Stromal cell of bone marrow (primary cell): ENCODE measurements at places on chromosomes 4 and X.
A peak's percentile ranks its signal among the peaks of the same experiment; 100 is the strongest.

DNA sequence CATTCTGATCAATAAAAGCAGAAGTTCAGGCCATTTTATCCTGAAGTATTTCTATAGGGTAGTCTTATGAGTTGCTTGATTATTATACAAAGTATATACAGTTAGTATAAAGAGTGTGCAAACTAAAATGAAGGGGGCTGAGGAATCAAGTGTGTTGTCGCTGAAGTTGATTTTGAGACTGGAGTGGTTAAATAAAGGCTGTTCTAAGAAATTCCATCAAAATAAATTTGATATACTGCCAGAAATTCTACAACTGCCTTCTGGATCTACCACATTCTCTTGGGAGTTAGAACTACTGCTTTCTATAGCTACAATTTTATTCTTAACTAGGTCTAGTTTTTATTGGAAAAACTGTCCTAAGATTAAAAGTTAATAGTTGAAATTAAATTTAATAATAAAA, 12.4 kb downstream of the EDNRA start:
- no peak for DNase-seq

DNA sequence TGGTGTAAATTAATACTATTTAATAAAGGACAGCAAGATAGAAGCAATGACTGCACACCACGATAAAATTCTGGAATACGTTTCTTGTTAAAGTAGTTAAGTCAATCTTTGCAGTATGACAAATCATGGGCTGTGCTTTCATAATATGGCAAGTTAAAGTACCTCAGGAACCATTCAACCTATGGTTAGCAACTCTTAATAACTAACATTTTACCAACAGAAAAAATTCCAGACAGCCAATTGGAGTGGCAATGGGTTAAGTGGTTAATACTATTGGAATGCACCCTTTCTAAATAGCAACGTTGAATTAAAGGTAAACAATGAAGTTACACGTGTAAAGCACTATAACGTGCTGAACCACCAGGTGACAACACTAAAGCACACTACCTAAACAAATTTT, 72.4 kb upstream of the ZCCHC13 start:
- no peak for DNase-seq

GRCh38 chr4:148108766-148109165, 333.4 kb downstream of the NR3C2 start:
- DNase-seq = no peak

DNA sequence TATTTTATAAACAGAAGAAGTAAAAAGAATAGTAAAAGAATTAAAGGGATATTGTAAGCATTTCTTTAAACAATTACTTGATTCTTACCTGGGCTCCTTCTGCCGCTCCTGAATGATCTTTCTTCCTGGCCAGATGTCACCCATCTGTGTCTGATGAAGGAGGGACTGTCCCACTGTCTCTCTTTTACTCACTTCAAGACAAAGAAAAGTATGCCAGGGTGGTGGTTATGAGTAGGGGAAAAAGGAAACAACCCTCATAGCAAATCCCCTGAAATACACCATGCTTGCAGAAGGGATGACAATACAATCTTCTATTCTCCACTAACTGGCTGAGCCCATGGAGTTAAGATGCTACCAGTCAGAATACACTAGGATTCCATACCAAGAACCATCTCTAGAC, 31.1 kb downstream of the SYTL4 start:
- no peak for DNase-seq

DNA sequence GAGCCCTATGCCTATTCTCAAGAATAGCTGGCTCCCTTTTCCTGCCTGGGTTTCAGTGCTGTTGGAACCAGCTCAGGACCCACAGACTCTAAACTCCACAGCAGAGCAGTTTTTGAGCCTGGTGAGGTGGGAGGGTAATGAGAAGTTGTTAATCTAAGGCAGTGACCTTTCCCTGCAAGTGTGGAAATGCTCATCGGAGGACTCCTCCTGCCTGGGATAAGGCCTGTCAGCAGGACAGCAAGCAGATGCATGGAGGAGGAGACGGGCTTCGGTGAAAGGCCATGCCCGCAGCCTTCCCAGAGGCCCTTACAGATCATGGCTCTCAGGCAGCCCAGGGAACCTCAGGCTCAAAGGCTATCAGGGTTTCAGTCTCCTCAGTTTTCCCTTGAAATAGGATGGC, 70.0 kb upstream of the SHISA3 start:
- no peak for DNase-seq

GRCh38 chr4:7462509-7462971, 27.8 kb upstream of the PSAPL1 start:
- peak; percentile 2 for DNase-seq

DNA sequence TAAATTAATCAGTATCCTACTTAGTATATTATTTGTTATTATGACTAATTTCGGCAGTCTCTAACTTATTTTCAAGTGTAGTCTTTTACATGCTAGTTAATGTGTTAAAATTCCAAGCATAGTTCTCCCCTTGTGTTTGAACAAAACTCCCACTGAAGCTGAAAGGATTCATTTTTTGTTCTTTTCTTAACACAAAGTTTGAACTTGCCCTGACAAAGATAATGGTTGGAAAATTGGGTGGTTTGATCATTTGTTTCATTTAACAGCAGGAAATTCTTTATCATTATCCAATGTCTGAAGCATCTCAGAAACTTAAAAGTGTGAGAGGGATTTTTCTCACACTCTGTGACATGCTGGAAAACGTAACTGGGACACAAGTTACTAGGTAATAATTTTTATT, 36.0 kb downstream of the INTU start:
- no peak for DNase-seq

DNA sequence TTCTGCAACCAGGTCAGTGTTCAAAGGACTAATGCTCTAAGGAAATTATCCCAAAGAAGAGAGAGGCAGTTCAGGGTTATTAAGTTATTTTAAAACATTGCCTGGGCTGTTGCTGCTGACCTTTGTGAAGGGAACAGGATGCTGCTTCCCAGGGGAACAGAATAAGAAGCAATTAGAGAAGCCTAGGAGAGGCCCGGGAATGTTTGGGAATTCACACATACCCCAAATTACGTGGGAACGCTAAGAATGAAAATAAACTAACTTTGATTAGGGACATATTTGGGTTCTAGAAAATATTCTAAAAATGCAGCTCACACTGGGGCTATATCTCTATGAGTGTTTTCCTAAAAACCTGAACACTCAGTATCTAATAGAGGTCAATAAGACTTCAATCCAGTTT, 243.1 kb upstream of the FTHL17 start:
- DNase-seq = no peak

DNA sequence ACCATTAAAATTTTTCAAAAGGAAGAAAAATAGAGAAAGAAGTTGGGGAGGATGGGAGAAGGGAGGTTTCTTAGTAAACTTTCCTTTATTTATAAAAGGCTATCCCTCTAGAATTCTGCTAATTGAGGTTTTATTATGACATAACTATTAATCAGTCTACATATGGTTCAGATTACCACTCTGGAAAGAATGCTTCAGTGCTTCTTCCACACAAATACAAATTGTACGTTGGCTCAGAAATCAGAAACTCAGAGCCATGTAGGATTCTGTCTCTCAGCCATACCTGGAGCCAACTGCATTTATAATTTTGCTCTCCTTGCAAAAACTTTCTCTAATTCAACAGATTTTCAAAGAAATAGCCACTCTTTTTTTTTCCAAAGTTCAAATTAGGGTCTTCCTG, 37.1 kb downstream of the SRPX start:
- DNase-seq = no peak

GRCh38 chr4:159019356-159019755, 83.5 kb upstream of the RAPGEF2 start:
- DNase-seq = no peak

GRCh38 chr4:138200236-138200590, 41.9 kb downstream of the SLC7A11 start:
- DNase-seq = no peak
